NCI-H146 (cell line): ENCODE measurements at places on chromosomes 12 and 14.
A peak's percentile ranks its signal among the peaks of the same experiment; 100 is the strongest.

- no peak for DNase-seq
These were observed 27.6 kb downstream of the ETFBKMT start for GRCh38 chr12:31687101-31687527.

DNA sequence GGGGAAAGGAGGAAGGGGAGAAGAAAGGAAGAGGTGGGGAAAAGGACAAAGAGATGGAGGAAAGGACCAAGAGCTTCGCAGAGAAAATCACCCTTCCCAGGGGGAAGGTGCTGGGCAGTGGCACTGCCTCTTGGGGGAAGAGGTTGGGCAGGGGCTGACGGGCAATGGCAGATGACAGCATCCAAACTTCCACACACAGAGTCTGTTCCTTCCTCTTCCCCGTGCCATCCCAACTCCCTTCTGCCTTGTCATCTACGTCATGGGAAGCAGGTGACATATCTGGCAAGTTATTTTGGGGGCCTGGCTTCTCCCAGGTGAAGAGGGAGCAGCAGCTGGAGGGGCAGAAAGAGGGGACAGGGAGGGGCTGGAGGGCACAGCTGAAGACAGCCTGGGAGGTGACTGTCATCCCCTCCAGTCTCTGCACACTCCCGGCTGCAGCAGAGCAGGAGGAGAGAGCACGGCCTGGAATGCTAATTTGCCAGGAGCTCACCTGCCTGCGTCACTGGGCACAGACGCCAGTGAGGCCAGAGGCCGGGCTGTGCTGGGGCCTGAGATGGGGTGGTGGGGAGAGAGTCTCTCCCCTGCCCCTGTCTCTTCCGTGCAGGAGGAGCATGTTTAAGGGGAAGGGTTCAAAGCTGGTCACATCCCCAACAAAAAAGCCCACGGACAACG lies 43.9 kb upstream of the IQSEC3 start:
- no peak for DNase-seq

DNA sequence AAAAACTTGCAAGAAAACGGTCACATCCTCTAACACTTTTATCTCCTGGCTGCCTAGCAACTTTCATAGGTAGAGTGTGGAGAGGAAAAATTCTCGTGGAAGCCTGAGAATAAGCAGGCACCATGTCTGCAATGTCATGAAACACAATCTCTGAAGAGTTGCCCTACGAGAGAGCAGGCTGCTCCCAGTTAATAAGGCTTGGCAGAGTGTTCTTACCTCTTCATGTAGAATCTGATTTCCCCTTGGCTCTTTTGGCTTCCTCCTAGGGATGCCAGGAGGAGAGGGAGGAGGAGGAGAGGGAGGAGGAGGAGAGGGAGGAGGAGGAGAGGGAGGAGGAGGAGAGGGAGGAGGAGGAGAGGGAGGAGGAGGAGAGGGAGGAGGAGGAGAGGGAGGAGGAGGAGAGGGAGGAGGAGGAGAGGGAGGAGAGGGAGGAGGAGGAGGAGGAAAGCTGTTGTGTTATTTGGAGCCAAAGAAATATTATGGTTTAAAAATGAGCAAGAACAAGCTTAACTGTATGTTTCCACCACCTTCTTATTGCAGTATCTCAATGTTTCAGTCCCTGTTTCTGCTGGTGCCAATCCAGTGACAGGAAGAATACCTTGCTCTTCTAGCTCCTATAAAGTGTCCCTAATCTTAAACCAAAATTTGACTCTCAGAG lies 52.9 kb downstream of the EGLN3 start:
- no peak for DNase-seq

GRCh38 chr12:47087088-47087688 lies 7.4 kb upstream of the AMIGO2 start:
- DNase-seq, result peak; percentile 64

- DNase-seq, result no peak
These were observed 26.2 kb upstream of the GPATCH2L start for GRCh38 chr14:76125511-76125910.

GRCh38 chr12:110857528-110857927 lies 10.7 kb downstream of the CCDC63 start:
- no peak for DNase-seq

DNA sequence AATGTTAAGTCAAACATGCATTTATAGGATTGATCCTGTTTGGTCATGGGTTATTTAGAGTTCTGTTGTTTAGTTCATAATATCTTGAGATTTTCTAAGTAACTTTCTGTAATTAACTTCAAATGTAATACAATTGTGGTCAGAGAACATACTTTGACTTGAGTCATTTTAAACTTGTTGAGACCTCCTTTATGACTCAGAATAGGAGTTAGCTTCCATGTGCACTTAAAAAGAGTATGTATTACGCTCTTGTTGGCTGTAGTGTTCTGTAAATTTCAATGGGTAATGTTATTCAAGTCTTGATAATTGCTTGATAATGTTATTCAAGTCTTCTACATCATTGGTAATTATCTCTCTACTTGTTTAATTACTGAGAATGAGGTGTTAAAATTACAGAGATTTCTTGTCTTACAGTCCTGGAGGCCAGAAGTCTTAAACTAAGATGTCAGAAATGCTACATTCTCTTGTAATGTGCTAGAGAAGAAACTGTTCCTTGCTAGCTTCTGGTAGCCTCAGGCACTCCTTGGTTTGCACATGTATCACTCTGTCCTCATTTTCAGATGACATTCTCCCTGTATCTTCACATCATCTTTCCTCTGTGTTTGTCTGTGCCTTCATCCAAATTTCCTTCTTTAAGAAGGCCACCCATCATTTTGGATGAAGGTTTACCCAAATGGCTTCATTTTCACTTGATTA lies 197.3 kb downstream of the TMTC3 start:
- DNase-seq, result no peak

- DNase-seq, result no peak
These were observed 5.3 kb upstream of the SOCS2 start for GRCh38 chr12:93567174-93567573.

- peak; percentile 44 for DNase-seq
These were observed 267.3 kb downstream of the SNAPC1 start for GRCh38 chr14:62029569-62029924.

DNA sequence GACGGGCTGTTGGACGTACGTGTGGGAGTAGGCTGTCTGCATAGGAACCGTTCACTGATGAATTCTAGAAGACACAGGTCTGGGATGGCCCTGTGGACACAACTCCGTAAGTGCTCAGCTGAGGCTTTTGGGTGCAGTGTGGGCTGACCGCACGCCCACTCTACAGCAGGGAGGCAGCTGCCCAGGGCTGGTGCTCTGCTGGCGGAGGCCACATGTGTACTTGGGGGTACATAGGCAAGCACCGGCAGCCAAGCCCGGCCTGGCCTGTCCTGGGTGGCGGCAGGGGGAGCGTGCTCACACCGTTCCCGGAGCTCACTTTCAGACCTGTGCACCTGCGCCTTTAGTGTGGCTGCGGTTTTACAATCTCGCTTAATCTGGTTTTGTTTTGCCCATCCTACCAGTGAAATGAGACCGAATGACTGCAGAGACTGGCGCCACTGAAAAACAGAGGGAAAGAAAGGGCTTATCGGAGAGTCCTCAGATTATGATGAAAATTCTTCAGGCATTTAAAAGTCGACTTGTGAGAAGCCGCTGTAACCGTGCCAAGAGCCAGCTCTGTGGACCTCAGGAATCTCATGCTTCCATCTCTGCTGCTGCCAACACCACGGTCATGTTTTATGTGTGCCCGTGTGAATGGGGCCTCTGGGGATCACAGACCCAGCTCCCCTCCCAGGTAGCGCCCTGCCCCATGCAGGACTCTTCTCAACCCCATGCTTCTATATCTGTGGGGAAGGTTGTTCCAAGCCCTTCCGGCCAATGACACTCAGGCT lies 45.8 kb downstream of the SSH1 start:
- no peak for DNase-seq

DNA sequence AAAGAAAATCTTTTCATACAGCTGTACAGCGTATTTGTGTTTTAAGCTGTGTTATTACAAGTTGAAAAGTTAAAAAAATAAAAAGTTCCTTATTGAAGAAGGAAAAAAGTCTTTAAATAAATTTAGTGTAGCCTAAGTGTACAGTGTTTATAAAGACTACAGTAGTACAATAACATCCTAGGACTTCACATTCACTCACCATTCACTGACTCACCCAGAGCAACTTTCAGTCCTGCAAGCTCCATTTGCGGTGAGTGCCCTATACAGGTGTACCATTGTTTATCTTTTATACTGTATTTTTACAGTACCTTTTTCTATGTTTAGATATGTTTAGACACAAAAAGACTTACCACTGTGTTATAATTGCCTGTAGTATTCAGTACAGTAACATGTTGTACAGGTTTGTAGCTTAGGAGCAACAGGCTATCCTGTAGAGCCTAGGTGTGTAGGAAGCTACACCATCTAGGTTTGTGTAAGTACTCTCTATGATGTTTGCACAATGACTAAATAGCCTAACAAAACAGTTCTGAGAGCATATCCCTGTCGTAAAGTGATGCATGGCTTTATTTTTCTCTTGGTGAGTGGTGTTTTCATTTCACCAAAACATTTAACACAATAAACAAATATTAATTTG lies 275.2 kb downstream of the DACT1 start:
- no peak for DNase-seq

- DNase-seq, result peak; percentile 48
These were observed 785 bp upstream of the ACTN1 start for GRCh38 chr14:68979722-68980451.

- no peak for DNase-seq
These were observed 48.0 kb downstream of the CD163L1 start for GRCh38 chr12:7395950-7396349.

DNA sequence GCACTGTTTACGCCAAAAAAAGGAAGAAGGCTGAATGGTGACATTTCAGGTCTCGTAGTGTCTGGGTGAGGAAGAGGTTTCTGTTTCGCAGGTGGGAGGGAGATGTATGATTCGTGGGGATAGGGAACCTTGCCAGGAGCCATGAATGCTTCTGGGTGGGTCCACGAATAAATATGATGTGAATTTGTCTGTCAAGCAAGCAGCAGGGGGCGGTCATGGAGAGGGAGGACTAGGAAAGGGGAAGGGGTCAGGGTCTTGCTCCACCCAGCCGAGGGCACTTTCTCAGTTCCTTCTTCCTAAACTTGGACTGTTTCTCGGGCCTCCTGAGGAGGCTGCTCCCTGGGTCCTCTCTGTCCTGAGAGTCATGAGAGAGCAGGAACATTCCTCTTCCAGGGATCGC lies 72.5 kb downstream of the LGMN start:
- no peak for DNase-seq

GRCh38 chr12:42982828-42983227 lies 393.3 kb upstream of the PRICKLE1 start:
- no peak for DNase-seq

DNA sequence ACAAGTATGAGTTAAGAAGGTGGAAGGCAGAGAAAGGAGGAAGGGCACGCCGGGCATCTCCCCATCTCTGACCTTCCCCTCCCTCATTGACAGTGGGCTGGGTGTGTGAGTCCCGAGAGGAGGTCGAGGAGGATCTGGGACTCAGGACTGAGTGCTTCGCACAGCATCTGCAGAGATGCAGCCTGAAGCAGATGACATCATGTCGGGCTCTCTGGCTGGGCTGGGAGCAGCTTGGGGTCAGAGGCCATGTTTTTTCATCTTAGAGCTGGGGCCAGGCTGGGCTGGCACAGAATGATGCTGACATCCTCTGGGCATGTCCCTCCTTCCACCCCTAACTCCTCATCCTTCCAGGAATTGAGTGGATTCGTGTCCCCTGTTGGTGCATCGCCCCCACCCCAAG lies 43.5 kb downstream of the CMKLR1 start:
- no peak for DNase-seq

- DNase-seq, result no peak
These were observed 12.1 kb downstream of the ASIC1 start for GRCh38 chr12:50069539-50069938.

GRCh38 chr14:59126714-59127436 lies 61.6 kb upstream of the DAAM1 start:
- peak; percentile 62 for DNase-seq

DNA sequence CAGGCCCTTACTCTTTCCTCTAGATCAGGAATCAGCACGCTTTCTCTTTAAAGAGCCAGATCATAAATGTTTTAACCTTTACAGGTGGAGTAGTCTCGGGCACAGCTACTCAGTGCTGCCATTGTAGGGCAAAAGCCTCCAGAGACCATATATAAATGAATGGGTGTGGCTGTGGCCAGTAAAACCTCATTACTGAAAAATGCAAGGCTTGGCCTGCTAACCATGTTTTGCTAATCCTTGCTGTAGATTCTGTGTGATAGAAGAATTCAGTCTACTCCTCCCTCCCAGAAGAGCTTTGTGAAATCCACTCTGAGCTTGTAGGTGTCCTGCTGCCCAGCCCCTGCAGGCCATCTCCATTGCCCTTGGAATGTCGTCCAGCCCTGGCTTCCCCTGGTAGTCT lies 58.1 kb downstream of the HSP90AA1 start:
- no peak for DNase-seq

- no peak for DNase-seq
These were observed 4.7 kb upstream of the ATP6V0A2 start for GRCh38 chr12:123707466-123707865.

DNA sequence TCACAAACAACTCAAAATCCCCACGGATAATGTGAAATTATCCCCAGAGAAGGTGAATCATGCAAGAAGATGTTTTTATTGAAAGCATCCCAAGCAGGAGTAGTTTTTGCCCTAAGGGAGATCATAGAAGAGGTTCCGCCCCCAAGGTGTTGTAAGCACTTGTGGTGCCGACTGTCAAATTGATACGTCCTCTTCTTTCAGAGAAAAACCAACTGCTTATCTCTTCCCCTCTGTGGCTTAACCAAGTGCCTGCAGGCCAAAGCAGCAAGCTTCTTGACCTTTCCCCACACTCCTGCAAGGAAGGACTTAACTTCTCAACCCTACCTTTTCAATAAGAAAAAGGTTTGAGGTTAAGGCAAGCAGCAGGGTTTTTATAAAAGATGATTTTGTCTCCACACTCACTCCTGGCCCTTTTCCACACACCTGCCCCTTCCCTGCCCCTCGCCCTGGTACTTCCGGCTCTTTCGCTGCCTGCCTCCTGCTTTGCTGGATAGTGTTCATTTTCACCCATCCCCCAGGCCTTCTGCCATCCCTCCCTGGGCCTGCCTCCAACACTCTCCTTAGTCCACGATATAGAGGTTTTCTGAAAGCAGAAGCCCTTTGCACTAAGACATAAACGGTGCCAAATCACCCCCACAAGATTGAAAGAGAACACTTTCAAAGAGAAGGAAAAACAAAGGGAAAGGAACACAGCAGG lies 114.5 kb downstream of the EGLN3 start:
- no peak for DNase-seq
